ENCODE measurements at places on chromosomes 16 and 17.

DNA sequence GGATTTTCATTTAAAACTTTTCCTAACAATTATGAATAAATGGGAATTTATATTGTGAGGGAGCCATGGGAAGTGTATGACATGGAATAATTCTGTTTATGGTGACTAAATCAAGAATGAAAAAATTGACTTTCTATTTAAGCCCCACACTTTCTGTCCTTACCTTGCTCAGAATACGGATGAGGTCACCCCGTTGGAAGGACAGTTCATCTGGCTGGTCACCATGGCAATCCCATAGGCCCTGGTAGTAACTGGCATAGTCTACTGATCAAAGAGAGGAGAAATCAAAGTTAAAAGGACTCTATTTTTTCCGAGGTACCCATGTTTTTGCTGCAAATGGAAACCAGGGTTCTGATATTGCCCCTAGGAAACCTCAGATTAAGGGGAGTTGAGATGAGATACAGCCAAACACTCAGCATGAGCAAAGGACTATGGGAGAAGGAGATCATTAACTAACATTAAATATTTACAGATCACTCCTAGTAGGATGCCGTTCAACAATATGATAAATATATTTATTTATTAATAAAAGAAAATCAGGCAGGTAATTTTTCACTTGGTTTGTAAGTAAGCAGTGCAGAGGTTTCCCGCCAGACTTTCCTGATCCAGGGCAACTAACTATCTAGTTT, 54.9 kb downstream of the SNX11 start:
- no peak for DNase-seq

GRCh38 chr16:70689970-70690891, 4.4 kb upstream of the MTSS2 start:
- DNase-seq, result no peak

GRCh38 chr16:75024594-75024993, 25.8 kb downstream of the ZNRF1 start:
- no peak for DNase-seq

DNA sequence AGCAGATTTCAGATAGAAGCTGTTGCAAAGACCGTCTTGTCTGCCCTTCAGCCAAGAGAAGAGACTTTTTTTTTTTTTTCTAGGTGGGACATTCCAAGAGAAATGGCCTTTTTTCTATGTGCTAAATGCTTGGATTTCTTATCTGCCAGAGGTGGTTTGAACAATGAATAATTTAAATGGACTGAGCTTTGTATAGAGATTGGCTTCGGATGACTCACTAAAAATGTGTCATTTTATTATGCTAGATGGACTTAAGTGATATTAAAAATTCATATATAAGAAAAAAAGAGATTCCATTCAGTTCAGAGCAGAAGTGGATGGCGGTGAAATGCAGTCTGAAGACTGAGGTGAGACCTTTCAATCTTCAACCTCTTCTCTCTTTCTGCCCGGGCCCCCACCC, 58.4 kb downstream of the MEAK7 start:
- no peak for DNase-seq

DNA sequence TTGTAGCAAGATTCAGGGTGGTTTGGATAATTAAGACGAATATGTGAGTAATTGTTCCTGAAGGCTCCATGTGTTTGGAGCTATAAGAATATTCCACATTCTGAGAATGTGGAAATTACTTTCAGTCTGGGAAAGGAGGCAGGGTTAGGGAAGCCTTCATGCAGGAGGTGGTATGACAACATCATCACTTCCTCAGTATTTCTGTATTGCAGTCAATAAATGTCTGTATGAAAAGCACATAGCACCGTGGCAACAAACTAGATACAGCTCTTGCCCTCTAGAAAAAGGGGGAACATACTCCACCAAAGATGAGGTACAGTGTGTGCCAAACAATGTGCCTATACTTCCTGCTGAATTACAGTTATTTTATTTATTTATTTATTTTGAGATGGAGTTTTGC, 26.1 kb upstream of the DHRS7B start:
- DNase-seq, result no peak

DNA sequence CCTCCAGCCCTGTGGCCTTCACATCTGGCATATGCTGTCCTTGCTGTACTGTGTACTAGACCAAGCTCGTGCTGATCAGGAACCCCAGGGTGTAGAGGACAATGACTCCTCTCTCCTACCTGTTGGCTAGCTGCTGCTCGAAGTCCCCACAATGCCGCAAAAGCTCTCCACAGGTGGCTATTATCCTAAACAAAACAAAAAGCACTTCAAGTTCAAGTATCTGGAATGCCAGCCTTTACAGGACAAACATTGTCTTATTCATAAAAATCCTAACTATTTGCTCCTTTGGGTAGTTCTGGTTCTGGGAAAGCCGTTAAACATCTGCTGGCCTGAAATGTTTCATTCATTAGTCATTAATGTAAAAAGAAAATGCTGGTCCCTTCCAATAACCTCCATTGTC, 42.8 kb downstream of the COG7 start:
- no peak for DNase-seq

GRCh38 chr16:86806838-86807351, 228.5 kb downstream of the FOXL1 start:
- no peak for DNase-seq

GRCh38 chr17:34892461-34893249, 68.6 kb downstream of the CCT6B start:
- peak; percentile 37 for DNase-seq

- no peak for DNase-seq
Observed at GRCh38 chr16:48949636-48950035, 332.0 kb downstream of the CBLN1 start.

DNA sequence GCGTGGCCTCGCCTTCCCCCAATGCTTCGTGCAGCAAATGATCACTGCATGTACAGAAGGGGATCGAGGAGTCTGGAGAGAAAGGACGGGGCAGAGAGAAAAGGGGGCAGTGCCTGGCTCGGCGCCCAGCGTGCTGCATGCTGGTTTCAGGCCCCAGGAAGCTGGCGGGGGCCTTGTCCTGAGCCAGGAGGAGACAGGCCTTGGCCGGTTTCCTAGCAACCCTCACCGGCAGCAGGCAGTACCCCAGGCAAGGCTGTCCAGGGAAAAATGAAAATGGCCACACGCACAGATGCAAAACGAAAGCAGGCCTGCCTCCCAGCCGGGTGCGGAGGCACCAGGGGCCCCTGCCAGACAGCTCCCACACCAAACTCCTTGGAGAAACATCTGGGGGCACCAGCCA, 126.3 kb downstream of the ZFHX3 start:
- no peak for DNase-seq

- DNase-seq, result no peak
Observed at GRCh38 chr17:6940186-6940649, 55.6 kb upstream of the ALOX12 start.

DNA sequence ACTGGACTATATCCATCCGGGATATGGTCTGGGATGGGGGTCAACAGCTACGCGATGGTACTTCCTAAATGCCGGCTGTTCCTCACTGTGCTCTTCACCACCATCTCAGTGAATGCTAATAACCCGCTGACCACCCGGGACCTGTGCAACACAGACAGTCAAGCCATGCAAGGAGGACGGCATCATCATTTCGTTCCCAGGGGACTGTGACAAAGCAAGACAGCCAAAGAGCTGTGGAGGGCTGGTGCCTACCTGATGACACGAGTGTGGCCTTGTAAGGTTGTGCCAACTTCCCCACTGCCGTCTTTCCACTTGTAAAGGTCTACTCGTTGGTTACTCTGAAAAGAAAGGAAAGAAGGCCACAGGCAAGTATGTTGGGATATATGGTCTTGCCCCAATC, 33.7 kb downstream of the WDR59 start:
- DNase-seq, result no peak

- DNase-seq, result no peak
Observed at GRCh38 chr16:12303653-12304052, 327.1 kb downstream of the SNX29 start.
